ENCODE measurements at places on chromosomes 3 and 15.

- DNase-seq = no peak
These were observed 46.4 kb downstream of the IL1RAP start for GRCh38 chr3:190560013-190560895.

DNA sequence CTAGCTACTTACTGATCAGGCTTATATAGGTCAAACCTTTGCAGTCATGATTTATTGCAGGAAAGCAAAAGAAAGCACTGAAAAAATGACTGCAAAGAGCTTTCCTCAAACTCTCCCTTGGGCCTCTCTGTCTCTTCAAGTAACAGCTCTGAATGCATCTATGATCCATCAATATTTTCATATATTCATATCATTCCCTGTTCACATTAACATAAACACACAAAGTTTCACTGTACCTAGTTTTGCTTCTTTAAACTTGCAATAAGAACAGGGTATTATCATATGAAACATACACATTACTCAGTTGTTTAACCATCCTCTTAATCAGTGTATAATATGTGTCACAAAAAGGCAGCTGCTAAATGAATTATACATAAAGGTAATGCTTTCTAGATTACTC lies 107.9 kb upstream of the ARL6 start:
- DNase-seq = no peak

- DNase-seq = no peak
These were observed 39.9 kb downstream of the PLCH1 start for GRCh38 chr3:155704771-155705559.

GRCh38 chr15:80242132-80242769 lies 9.8 kb downstream of the CTXND1 start:
- DNase-seq = no peak

DNA sequence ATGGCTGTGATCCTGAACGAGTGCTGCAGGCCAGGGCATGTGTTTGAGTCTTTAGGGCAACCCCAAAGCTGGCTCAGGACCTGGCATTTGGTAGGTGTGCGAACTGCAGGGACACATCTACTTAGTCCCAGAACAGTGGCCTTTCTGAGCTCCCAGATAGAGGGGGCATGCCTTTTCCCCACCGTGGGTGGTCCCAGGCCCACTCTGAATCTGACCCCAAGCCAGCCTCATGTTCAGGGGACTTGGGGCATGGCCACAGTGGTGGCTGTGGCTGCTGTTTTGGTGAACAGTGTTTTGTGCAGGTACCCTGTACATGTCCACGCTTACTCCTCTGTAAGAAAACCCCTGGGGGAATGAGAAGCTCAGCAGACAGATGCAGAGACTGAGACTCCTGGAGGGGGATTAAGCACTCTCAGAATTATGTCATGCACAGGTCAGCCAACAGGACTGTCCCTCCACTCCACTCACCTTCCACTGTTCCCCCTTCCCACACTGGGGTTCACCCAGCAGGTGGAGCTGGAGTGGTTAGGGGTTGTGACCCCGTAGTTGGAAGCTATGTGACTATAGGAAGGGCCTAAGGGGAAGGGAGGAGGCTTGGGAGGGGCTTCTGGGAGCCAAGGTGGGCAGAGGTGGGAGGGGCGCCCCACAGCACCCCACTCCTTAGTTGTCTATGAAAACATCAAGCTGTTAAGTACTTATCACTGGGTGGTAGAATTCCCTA lies 16.4 kb downstream of the ESYT3 start:
- no peak for DNase-seq

DNA sequence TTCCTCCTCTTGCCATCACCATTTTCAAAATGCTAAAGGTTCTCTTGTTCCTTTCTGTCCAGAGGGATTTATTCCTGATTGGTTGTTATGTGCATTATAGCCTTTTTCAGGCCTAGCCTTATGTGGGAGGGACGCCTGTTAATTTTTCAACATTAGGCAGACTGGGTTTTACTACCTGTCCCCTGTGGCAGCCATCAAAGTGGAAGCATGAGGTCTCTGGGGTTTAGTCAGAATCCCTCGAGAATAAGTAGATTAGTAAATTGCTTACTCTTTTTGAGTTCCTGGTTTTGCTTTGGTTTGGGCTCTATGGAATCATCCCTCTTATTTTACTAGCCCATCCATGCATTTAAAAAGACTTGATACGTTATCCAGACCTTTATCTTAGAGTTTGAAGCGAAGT lies 32.4 kb downstream of the PAK2 start:
- DNase-seq = no peak

GRCh38 chr3:142646020-142646785 lies 50.0 kb downstream of the PLS1 start:
- no peak for DNase-seq

GRCh38 chr15:57220205-57220604 lies 156.1 kb upstream of the CGNL1 start:
- DNase-seq = no peak

- DNase-seq = no peak
These were observed 584.4 kb downstream of the PDCD6IP start for GRCh38 chr3:34382859-34383258.

DNA sequence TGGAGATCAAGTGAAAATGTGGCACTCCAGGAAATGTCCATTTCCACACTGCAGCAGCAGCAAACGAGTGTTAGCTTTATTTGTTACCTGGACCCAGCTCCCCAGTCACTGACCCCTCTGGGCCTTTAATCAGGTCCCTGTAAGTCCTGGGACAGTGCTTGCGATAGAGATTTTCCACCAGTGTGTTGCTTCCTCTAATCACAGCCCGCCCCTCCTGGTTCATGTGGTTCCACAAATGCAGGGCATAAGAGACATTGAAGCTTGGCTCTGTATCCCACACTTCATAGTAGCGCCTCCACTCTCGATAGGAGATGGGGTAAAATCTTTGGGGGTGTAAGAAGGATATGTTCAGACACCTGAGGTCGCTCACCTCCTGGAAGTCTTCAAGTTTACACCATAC lies 8.0 kb downstream of the A4GNT start:
- no peak for DNase-seq

DNA sequence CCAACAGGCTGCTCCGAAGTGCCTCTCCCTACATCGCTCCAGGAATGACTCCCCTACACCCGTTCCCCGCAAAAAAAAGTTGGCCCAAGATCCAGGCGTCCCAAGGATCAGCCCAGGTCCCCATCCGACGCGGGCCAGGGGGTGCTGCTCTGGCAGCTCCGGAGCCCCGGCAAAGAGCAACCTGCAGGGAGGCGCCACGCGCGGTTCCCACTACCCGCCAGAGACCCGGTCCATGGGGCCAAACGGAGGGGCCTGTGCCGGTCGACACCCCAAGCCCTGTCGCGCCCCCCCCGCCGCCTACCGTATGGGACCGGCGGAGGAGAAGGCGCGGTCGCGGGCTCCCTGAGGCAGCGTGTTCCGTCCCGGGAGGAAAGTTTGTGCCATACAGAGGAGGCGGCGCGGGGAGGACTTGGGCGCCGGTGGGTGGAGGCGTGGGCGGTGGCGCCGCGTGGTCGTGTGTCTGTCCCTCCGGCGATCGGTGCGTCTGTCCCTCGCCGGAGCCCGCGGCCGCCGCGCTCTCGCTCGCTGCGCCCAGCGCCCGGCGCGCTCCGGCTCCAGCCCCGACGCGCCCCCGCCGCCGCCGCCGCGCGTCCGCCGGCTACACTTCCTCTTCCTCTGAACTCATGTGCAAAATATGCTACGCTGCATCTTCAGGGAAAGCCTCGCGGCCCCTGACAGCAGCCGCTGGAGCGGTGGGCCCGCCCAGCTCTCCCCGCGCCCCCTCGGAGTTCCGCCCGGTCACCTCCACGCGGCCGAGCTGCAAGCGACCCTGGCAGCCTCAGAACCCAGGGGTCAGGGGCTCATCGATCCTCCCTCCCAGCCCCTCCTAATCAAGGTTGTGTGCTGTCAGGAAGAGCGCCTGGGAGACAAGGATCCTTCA lies at the start of gene RFTN1:
RFTN1 (minus strand) TSS at position 559 of the 880 bp plus-strand sequence. CDS start 19,830 bp downstream, outside the sequence.
- DNase-seq = peak; percentile 73

GRCh38 chr3:136247855-136248590 lies 2.1 kb upstream of the PCCB start:
- DNase-seq = no peak

DNA sequence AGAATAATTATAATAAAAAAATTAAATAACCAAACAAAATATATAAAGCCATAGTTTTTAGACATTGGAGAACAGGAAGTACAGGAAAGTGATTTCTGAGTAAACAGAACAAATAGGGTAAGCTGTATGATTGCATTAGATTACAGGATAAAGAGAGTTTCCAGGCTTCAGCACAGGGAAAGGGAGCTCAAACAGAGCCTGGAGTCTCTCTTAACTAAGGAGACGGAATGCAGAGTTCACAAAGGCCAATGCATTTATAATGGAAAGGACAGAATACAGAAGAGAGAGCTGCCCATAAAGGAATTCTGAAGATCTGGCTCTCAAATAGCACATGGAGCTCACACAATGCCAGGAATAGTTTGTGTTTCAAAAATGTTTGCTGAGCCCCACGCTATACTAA lies 42.0 kb upstream of the OTOL1 start:
- DNase-seq = no peak

GRCh38 chr15:82315519-82316246 lies 33.6 kb downstream of the GOLGA6L10 start:
- DNase-seq = no peak

DNA sequence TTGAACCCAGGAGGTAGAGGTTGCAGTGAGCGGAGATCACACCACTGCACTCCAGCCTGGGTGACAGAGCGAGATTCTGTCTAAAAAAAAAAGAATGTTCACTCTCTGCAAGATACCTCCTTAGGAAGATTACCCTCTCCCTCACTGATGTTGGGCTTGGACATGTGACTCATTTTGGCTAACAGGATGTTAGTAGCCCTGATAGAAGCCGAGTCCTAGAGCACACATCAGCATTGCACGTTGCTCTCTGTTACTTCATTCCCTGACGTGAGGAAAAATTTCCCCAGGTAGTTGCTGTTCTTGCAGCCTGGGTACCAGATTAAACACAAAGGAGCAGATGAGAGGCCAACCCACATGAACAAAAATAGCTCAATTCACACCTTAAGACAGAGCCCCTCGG lies 78.1 kb upstream of the PRICKLE2 start:
- no peak for DNase-seq

- DNase-seq = no peak
These were observed 336.0 kb upstream of the TRIM42 start for GRCh38 chr3:140341817-140342403.

DNA sequence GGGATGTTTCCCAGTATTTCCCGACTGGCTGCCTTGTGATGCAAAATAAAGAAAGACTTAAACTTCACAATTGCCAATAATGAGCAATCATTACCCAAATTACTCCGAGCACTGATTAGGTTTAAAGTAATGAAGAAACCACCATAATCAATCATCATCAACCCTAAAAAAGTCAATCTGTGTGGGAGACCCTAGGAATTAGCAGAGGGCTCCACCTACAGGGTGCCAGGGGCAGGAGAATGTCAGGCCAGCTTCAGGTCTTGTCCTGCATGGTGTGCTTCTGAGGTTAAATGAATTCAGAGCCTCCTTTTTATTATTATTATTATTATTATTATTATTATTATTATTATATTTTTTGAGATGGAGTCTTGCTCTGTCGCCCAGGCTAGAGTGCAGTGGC lies 478.0 kb upstream of the ARRDC4 start:
- no peak for DNase-seq

DNA sequence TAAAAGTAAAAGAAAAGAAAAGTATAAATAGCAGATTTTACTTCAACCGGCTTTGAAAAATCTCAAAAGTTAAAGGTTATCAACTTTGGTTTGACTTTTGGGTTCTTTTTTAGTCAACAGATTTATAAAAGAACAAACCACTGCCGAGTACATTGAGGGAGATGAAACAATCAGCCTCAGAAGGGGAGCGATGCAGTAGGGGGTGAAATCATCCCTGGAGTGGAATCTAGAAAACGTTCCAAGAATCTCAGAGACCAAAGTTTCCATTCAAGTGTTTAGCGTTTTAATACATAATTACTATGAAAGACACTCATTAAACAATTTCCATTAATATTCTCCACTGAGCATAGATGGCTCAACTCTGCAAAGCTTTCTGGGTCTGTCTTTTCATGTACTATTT lies 745.5 kb downstream of the NR2F2 start:
- no peak for DNase-seq

DNA sequence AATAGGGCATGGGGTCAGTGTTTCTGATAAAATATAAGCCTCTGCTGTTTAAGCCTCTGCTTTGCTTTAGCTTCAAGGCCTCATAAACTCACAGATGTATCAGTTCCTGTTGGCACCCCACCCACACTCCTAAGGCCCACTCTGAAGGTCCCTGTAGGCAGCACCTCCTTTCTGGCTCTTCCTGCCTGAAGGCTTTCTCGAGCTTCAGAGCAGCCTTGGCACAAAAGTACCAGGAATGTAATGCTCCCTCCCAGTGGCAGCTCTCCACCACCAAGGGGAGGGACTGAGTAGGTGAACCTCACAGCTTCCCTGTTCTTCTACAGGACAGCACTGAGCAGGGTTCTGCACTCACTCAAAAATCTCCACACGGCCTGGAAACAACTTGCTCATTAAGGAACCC lies 102.2 kb downstream of the ABHD5 start:
- DNase-seq = no peak

DNA sequence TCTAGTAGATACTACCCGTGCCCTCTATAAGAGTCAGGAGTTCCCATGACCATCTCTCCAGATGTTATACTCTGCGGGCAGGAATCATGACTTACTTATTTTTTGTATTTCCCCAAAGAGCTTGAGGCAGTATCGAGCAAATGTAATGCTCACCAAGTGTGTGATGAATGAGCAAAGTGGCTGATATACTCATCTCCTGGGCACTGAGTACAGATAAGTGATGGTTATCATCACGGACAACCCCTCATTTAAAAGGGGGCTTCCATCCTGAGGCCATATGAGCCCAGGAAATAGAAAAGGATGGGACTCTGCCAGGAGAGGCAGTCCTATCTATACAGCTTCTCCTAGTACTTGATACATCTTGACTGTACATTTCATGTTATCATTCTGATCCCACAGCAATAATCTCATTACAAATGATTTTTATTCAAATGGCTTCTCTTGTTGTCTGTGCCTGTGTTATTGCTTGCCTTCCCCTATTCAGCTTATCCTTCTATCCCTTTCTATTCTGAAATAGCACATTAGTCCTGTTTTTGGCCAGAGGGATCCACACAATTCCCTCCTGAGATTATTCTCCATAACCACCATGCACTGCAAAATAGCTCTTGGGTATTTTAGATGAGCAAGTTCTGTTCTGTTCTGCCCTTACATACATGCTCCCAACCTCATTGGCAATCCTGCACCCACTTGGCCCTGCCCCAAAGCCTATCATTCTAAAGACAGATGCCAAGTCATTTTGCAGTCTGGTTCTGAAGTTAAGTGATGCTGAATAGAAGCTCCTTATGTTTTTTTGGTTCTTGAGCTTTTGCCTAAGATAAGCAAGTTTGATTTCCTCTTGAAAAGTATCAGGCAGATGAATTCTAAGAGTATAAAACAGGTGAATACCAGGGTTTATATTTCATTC lies 48.0 kb upstream of the MRPL3 start:
- no peak for DNase-seq

GRCh38 chr3:187288131-187288854 lies 3.2 kb downstream of the MASP1 start:
- DNase-seq = no peak

GRCh38 chr3:137709011-137709601 lies 55.0 kb upstream of the SOX14 start:
- no peak for DNase-seq

GRCh38 chr3:116155841-116156240 lies 289.4 kb downstream of the LSAMP start:
- DNase-seq = no peak

- DNase-seq = no peak
These were observed 91.4 kb downstream of the NFKBIZ start for GRCh38 chr3:101940521-101941317.

GRCh38 chr3:166955201-166955939 lies 424.7 kb downstream of the ZBBX start:
- no peak for DNase-seq

Measured in DND-41 (cell line).